Hippocampal formation (tissue), 2 donors: ENCODE measurements at places on chromosomes 3 and 15.

DNA sequence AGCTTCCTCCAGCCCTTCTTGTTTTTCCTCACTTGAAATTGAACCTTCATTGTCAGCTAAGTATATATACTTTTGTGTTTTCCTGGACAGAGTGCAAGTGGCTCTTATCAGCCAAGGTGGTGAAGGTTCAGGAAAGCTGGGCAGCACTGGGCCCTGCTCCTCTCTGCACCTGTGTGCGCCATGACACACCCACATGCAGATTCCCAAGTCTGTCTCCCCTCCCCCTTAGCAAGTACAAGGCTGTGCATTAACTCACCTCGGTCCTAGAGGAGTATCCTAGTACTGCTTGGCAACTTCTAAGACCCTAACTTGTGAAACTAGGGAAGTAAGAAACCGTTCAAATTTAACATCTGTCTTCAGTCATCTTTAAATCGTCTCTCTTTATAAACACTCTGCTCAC lies 85.8 kb downstream of the SLC49A4 start:
- no peak for DNase-seq

GRCh38 chr15:64349375-64349774 lies 6.6 kb downstream of the CSNK1G1 start:
- no peak for DNase-seq

DNA sequence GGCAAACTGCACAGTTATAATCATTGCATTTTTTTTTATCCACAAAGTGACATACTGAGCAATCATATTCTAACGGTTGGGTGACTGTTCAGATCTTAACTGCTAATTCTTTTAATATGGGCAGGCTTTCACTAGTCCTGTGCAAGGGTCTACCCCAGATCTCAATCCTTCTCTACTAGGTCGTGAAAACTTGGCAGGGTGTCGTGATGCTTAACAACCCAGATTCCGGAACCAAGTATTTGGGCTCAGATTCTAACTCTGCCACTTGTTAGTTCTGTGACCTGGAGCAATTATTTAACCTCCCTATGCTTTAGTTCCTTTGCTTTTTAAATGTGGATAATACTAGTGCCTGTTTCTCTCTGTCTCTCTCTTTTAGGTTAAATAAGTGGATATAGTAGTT lies 16.4 kb upstream of the ALDH1A2 start:
- DNase-seq = no peak

GRCh38 chr3:157754451-157754850 lies 251.2 kb upstream of the VEPH1 start:
- no peak for DNase-seq

GRCh38 chr3:42649783-42650182 lies 3.7 kb upstream of the ZBTB47 start:
- DNase-seq = no peak

- DNase-seq = no peak
These were observed 24.4 kb upstream of the TP63 start for GRCh38 chr3:189606774-189607173.

GRCh38 chr3:140294058-140294457 lies 359.1 kb downstream of the CLSTN2 start:
- no peak for DNase-seq

DNA sequence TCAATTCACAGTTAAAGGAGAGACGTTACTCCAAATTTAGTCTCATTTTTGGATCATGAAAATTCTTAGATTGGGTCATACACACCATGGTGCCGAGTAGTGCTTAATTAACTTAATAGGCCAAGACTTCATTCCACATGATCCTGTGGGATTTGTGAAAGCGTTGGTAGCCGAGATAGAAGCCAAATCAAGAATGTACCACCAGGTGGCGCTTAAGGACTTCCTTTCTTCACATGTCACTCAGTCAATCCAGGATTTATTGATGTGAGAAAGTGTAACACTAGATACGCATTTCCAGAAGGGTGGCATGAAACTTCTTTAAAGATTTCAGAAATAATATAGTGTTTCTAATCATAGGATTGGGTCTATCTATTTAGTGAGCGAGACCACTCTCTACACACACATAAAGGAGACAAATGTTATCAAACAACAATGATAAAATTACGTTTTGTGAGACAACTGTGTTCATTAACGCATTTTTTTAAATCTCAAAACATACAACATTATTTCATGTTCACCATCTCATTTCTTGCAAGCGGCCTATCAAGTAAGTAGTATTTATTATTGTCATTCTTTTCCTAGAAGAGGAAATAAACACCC lies 436.1 kb downstream of the CHL1 start:
- peak; percentile 73 for DNase-seq

DNA sequence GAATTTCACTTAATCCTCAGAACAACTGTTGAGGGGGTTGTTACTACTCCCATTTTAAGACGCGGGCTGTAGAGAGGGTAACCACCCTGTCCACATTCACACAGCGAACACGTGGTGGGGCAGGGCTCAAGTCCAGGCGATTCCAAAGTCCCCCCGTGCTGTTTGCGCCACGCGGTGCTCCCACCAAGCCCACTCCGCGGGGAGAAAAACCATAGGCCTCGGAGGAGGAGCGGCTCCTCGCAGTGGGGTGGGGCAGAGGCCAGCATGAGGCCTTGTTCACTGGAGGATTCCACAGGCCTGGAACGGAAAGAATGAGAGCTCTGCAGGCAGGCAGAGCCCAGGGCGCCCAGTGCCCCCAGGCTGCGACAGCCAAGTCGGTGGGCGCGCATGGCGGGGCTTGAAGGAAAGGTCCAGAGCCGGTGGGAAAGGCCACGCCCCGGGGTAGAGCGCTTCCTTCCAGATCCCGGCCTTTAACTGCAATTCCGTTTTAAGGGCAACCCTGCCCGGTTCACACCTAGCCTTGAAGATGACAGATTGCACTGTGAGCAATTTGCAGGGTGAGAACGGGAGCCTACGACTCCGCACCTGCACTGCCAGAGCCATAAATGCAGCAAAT lies 161.8 kb upstream of the TBL1XR1 start:
- peak; percentile 35 for DNase-seq

GRCh38 chr15:57849317-57849716 lies 142.8 kb downstream of the POLR2M start:
- no peak for DNase-seq

- DNase-seq = no peak
These were observed 51.7 kb downstream of the SLC6A6 start for GRCh38 chr3:14453876-14454638.

DNA sequence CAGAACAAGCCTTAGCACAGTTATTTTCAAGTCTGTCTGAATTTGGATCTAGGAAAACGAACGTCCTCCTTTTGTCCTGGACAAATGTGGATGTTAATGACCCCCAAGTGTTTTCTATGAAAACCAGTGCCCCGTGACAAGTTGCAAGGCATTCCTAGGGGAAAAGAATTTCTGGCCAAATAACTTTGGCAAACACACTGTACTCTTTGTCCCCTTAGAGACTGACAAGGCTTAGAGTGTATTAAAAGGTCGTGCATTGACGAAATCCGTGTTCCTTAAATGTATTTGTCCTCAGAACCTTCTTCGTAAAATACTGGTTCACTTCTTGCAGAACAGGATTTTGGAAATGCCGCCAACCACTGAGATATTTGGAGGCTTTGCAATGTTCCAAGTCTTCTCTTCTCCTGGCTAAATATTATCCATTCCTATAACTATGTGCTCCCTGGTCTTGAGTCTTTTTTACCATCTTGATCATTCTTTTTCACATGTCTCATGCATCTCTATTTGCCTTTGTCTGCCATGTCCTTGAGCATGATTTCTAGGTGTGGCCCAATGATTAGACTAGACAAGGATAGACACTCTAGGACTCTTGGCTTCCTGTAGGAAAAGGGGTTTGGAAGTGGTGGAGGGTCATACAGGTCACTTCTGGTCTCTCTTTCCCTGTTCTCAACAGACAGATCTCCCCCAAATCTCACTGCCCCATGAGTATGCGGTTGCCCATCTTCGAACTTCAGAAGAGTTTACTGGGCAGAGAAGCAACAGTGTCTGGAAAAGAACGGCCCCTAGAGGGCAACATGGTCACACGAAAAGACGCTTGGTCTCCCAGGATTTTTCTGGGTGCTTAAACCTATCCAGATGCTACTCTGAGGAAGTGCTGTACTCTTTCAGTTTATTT lies 117.5 kb downstream of the EDEM1 start:
- peak; percentile 53 for DNase-seq

GRCh38 chr3:13419505-13420044 lies 547 bp downstream of the NUP210 start:
- DNase-seq = peak; percentile 22

- no peak for DNase-seq
These were observed 28.6 kb downstream of the PLEKHO2 start for GRCh38 chr15:64870353-64870752.

GRCh38 chr3:68919000-68919399 lies 13.3 kb downstream of the TAFA4 start:
- DNase-seq = no peak
